Spinal cord (tissue), 10 donors: ENCODE measurements at places on chromosomes 4 and X.

DNA sequence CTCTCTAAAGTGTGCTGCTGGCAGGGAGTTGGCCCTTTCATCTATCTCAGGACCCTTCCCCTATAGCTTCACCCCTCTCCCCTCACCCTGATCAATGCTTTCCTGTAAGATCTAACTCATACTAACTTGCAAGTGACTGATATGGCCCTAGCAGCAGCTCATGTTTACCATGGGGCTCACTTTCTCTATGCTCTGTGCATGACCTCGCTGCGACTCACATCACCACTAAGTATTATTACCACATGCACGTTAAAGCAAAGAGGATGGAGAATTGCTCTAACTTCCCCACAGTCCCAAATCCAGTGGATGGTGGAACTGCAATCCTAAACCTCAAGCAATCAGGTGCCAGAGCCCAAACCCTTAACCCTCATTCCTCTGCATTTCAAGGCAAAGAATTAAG, 626.6 kb downstream of the MID1IP1 start:
- DNase-seq: no peak

DNA sequence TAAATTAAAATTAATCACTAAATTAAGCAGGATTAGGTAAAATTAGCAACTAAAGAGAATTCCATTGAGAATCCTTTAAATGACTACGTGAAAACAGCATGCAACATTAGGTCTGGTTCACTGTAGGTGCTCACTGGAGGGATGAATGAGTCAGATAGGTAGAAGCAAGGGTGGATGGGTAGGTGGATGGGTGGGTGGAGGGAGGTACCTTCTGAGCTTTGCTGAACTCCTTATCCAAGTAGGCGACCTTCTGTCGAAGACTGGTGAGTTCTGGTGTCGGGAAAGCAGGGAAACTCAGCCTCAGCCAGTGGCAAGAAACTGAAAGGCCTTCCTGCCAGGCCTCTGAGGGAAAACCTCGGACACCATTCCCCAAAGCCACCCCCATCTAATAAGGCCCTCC, 3.0 kb downstream of the GRIPAP1 start:
- DNase-seq: no peak

DNA sequence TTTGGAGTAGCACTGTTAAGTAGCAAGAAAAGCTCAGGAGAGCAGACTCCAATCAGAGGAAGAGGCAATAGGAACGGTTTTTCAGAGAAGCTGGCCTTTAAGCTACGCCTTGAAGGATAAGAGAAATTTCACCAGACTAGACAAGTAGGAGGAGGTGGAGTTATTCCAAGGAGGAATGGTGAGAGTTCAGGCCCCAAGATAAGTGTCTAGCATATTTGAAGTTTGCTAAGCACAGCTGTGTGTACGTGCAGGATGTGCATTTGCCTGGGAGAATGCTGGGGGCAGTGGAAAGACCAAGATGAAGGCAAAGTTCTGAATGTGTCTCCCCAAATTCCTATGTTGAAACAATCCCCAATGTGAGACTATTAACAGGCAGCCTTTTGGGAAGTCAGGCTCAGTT, 91.6 kb downstream of the SOWAHB start:
- DNase-seq: no peak

DNA sequence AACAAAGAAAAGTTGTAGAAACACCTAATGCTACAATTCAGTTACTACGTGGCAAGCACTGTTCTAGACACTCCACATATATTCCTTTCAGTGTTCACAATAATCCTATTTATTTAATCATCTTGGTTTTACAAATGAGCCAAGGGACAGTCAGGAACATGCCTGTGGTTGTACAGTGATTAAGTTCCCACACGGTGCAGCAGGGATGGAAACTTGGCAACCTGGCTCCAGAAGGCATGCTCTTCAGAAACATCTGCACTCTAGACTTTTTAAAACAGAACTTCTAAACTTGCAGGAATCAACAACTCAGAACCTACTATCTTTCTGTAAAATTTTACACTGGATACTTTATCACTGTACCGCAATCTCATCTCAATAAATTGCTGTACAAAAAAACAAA, 32.1 kb downstream of the TAPT1 start:
- DNase-seq: no peak

DNA sequence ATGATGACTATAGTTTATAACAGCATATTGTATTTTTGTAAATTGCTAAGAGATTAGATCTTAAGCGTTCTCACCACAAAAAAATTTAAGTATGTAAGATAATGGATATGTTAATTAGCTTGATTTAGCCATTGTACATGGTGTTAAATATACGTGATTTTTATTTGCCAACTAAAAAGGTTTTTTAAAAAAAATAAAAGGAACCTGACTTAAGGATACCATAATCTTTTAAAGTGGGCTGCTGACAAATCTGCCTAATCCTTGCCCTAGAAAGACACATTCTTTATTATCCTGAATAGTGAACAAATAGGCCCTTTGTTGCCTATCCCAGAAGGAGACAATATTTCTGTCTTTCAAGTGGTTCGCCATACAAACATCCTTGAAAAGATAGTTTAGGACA, 94.6 kb upstream of the FAM47C start:
- no peak for DNase-seq

DNA sequence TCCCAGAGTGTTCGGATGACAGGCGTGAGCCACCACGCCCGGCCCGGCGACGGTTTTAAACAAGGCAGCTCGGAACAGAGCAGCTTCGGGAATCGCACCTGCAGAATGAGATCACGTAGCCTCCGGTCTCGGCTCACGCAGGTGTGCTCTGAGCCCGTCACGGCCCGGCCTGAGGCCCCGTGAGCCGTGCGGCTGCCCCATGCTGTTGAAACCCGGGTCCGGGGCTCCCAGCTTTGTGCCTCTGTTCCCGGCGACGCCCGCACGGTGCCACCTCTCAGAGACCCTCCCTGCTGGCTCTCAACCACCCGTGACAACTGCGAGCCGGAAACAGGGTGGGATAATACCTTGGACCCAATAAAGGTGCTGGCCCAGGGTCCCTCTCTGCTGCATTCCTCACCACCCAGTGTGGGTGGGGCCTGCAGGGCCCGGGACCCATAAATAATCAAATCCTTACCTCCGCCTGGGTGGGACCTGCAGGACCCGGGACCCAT, 13.4 kb upstream of the PLCXD1 start:
- no peak for DNase-seq

GRCh38 chr4:101141230-101141629, 206.1 kb downstream of the PPP3CA start:
- no peak for DNase-seq

DNA sequence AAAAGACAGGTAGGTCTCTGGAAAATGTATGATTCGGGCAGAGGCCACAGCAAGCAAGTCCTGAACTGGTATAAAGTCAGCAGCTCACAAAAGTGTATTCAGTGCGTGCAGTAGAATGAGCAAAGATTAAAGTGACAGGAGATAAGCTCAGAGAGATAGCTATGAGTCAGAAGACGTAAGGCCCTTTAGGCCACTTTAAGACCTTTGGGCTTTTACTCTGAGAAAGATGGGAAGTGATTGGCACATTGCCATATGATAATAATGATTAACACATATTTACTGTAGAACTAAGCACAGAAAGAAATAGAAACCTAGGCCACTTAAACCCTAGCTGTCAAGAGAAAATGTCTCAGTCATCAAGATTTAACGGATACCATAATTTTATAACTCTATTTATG, 51.7 kb downstream of the TBCK start:
- DNase-seq: no peak

DNA sequence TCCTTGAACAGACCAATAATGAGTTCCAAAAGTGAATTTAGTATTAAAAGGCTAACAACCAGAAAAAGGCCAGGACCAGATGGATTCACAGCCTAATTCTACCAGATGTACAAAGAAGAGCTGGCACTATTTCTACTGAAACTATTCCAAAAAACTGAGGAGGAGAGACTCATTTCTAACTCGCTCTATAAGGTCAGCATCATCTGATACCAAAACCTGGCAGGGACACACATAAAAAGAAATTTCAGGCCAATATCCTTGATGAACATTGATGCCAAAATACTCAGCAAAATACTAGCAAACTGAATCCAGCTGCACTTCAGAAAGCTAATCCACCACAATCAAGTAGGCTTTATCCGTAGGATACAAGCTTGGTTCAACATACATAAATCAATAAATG, 35.8 kb upstream of the USP46 start:
- no peak for DNase-seq

GRCh38 chr4:56684320-56685050, 3.4 kb upstream of the HOPX start:
- DNase-seq: no peak

GRCh38 chr4:122252584-122252983, 100.5 kb downstream of the BLTP1 start:
- DNase-seq: no peak

DNA sequence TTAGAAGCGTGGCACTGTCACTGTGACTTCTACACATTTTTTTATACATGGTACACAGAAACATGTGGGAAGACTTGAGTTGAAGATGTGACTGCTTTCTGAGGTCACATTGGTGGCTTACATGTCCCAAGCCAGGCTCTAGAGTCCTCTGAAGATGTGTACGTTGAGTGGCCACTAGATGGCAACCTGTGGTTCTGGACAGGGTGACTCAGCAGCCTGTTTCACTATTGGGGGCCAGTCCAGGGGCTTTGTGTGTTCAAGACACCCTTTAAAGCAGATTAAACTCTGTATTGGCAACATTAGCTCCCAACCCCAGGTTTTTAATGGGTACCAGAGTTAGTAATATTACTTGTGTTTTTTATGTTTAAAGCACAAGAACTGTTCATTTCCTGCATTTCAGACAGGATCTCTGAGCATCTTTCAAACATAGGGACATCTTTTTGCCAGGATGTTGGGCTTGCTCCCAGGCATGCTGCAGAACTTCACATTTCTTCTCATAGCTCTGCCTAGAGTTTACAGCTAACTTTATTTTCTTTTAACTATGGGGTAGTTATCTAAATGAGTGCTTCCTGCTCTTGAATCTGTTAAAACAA, 53.0 kb downstream of the DCUN1D4 start:
- peak; percentile 26 for DNase-seq

DNA sequence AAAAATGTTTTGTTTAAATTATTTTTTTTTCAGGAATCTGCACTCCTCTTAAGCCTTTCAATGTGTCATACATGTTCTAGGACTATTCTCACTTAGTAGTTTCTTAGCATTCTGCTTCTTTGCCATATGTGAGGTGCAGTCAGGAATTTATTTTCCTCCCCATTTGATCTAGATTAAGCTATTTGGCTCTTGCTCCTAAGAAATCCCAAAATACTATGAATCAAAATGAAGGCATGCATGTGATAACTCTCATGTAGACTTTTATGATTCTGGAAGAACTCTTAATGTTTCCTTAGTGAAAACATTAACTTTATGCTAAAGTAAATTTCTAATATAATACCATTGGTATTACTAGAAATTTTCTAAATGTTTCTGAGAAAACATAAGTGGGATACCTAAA, 664.5 kb downstream of the RAPGEF2 start:
- DNase-seq: no peak

DNA sequence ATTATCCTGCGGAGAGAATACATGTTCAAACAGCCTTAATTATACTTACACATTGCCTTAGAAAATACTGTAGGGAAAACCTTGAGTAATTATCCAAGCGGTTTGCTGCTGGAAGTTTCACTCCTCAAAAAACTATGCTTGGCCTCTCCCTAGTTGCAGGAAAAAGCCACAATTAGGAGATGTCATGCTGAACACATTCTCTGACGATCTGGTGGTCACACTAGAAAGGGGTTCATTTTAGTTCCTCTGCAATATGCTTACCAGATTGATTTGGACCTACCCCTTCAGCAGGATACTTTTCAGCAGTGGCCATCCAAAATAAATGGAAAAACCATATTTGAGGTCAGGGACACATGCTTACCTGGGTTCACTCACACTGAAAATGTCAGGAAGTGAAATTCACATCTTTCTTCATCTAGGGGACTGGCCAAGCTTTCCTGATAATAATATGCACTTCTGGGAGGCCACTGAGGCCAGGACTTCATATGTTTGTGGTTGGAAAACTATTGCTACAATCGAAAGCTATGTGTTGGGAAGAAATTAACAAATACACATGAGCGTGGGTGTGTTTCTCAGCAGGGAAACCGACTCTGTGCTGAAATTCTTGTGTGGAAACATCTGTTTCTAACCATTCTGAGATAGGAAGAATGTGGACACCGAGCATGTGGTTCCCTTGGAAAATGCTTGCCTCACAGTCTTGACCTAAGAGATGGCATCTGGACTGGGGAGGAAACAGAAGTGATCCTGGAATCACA, 68.8 kb downstream of the ATXN3L start:
- DNase-seq: no peak

DNA sequence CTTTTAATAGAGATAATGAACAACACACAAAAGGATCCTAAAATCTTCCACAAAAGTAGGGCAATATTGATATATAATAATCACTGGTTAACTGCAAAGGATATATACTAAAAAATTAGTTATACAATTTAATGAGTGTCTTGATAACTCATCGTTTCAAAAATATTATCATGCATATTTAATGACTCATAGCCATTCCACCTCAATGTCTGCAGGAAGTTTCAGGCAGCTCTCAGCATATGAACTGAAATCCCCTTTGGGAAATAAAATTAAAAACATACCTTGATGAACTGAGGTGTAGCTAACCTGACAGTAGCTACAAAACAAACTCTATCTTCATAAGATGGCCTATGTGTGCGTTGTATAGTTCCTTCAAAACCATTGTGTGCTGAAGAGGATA, 62.9 kb downstream of the TMEM165 start:
- no peak for DNase-seq

- DNase-seq: no peak
These were observed 9.1 kb upstream of the UBA1 start for GRCh38 chrX:47184486-47184885.

- DNase-seq: no peak
These were observed 7.0 kb downstream of the SFRP2 start for GRCh38 chr4:153781717-153782416.
